ENCODE measurements at places on chromosomes 12 and 14.

- DNase-seq, result no peak
Measured at GRCh38 chr14:34203251-34203722, 252.4 kb upstream of the EGLN3 start.

DNA sequence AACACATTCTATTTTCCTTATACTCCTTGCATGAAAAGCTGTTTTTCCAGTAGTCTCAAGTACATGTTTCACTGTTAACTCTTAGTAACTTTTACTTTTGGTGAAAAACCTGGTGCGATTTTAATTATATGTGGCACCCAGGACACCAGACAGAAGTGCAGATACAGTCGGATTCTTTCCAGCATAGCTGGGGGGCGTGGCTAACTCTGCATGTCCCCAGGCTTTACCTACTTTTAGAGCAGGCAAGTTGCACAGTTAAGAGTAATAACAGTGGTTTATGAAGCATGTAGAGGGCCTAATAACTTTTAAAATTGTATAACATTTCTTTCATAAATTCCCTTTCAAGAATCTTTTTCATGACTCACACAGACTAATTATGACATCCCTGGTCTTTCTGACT is 70.7 kb downstream of the HSD17B6 start:
- DNase-seq, result no peak

DNA sequence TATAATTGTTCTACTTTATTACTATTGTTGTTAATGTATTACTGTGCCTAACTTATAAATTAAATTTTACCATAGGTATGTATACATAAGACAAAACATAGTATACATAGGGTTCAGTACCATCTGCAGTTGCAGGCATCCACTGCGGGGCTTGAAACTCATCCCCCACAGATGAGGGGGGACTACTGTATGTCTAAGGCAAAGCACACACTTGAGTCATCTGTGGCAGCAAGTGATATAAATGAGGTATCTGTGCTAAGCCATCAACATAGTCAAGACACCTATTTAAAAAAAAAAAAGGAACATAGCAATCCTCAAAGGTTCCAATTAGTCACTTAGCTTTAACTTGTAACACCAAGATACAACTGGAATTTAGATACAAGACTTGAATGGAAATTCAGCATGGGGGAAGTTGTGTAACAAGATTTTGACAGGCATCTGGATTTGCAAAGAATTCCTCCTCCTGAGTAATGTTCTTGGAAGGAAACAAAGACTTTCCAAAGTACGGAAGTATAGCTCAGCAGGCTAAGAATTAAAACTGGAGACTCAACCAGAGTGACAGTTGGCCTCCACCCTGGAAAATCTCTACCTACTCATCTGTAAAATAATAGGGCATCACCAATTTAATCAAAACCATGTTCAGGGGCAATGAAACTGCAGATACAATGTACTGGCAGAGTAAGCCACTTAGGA is 14.9 kb downstream of the DCAF5 start:
- DNase-seq, result no peak

- no peak for DNase-seq
Measured at GRCh38 chr12:622416-622815, 40.8 kb downstream of the NINJ2 start.

DNA sequence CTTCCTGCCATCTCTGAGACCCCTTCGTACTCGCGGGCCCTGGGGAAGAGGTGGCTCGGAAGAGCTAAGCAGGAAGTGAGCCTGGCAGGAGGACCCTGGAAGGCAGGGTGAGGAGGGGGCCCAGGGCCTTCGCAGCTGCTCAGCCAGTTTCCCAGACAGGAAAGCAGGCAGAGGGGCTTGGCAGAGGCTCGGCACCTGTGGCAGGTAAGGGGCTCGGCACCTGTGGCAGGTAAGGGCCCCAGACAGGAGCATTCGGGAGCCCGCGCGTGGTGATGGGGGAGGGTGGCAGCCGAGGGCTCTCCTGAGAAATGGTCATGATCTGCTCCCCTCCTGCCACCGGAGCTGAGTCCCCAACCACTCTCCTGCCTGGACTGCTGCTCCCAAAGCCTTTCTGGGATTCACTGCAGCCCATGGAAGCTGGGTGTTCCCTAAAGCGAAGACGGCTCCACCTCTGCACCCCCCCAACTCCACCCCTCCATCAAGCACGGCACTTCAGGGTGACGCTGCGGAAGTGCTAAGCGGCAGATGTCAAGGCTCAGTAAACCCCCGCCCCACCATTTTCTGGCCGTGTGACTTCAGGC is 63.2 kb downstream of the PRIMA1 start:
- no peak for DNase-seq

GRCh38 chr14:66119606-66120231 is 366.5 kb upstream of the CCDC196 start:
- DNase-seq, result no peak

GRCh38 chr14:51774209-51774608 is 86.2 kb upstream of the GNG2 start:
- DNase-seq, result no peak

- DNase-seq, result no peak
Measured at GRCh38 chr12:112466011-112466422, 47.3 kb downstream of the PTPN11 start.

DNA sequence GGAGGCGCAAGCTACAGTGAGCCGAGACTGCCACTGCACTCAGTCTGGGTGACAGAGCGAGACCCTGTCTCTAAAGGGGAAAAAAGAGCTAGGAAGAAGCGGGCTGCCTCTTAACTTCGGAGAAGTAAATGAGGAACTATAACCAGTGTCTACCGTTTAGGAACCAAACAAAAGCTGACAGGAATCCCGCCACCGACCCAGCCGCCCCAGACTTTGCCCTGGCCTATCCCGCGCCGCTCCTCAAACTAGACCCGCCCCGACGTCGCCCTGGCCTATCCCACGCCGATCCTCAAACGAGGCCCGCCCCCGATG is 568 bp upstream of the SIVA1 start:
- DNase-seq, result no peak

- DNase-seq, result no peak
Measured at GRCh38 chr14:74535756-74536325, 42.3 kb downstream of the ISCA2 start.

- no peak for DNase-seq
Measured at GRCh38 chr14:76948213-76948947, 80.1 kb downstream of the IRF2BPL start.

DNA sequence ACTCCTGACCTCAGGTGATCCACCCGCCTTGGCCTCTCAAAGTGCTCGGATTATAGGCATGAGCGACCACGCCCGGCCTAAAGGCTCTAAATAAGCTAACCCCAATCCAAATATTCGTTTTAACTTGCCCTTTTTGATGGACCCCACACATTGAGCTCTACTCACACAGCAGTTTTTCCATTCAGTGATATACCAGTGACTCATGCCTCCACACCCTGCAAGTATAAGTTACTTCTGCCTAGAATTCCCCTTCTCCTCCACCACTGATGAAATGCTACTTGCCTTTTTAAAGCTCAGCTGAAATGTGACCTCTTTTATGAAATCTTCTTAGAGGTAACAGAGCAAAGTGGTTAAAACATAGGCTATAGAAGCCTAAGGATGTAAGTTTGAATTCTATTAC is 68.8 kb downstream of the EXOC5 start:
- no peak for DNase-seq

DNA sequence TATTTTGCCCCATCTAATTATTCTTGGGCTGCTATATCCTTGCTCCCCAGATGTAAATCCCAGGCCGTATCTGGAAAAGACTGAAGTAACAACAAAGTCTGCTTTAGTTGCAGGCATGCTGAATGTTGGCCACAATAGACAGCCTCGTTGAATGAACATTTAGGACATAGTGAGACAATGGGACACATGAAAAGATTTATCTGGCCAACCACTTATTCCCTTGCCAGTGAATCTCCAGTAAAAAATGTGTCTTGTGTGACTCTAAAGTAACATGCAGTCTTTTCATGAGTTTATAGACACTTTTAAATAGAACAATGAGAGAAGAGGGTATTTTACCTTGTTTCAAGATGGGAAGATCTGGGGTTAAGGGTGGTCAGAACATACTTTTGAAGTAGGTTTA is 60.2 kb upstream of the STXBP6 start:
- DNase-seq, result no peak

DNA sequence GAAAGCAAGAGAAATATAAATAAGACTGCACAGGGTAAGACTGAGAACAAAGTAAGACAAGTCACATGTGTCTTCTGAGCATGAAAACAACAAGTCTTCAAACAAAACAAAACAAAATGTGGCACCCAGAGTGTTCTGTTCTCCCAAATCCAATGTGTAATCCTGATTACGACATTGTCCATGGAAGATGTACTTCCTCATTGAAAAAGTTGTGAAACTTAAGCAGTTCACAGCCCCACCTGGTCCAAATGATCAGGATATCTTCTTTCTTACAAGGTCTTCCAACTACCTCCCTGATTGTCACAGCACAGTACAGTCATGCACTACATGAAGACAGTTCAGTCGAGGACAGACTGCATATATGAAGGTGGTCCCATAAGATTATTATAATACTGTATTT is 23.3 kb upstream of the NEK9 start:
- DNase-seq, result no peak

GRCh38 chr14:26966908-26967307 is 369.1 kb upstream of the NOVA1 start:
- DNase-seq, result no peak

DNA sequence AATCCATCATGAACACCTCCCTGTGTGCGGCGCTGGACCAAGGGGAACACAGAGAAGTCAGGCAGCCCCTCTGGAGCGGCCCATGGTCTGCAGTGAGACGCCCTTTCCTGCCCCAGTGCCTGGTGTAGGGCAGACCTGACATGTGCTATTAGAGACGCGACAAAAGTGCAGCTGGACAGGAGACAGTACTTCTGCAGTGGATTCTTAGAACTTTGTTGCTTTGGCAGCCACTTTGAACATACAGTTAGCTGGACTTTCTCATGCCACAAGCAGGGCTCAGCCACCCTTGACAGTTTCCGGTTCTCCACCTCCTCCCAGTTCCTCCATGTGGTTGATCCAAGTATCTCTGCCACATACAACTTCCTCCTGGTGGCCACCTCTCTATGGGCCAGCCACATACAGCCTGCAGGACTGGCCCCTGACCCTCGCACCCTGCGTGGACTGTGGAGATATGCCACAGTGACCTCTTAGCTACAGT is 45.9 kb downstream of the LGMN start:
- no peak for DNase-seq

DNA sequence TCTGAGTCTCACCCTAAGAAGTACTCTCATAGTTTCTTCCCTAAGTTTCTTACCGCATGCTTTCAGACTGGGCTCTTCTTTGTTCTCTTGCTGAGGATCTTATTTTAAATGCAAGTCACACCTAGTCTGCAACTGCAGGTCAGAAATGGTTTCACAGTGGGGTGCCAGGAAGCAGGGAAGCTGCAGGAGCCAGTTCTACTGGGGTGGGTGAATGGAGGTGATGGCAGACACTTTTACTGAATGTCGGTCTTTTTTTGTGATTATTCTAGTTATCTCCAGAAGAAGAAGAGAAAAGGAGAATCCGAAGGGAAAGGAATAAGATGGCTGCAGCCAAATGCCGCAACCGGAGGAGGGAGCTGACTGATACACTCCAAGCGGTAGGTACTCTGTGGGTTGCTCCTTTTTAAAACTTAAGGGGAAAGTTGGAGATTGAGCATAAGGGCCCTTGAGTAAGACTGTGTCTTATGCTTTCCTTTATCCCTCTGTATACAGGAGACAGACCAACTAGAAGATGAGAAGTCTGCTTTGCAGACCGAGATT is 1.7 kb downstream of the FOS start:
- DNase-seq, result no peak

DNA sequence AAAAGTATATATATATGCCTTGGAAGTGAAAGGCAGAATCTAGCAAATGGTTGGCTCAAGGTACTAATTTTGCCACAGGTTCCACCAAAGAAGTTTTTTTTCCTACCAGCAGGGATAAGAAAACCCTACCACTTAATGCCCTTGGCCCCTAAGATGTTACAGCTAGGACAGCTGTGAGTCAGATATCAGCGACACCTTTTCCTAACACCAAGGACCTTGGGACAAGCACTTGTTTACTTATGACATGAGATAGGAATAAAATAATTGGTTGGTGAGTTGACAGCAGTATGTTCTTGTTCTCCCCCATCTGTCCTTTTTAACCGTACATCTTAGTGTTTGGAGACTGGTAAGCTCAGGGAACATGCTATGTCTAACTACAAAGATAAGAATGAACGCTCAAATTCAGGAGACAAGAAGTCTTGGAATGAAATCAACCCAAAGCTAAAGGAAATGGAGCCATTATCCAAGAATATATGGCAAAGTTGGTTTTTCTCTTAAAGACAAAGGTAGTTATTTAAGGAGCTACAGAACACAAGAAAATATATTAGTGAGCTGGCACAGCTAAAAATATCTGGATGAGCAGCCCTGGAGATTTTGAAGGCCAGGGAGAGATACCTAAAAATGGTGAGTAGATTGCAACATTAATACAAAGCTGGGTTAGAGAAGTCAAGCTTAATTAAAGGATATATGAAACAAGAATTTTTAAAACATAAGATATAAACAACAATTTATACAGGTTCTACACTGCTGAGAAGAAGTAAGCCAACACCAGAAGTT is 126.8 kb downstream of the TMTC1 start:
- no peak for DNase-seq

- no peak for DNase-seq
Measured at GRCh38 chr12:117408161-117408791, 46.9 kb upstream of the NOS1 start.

DNA sequence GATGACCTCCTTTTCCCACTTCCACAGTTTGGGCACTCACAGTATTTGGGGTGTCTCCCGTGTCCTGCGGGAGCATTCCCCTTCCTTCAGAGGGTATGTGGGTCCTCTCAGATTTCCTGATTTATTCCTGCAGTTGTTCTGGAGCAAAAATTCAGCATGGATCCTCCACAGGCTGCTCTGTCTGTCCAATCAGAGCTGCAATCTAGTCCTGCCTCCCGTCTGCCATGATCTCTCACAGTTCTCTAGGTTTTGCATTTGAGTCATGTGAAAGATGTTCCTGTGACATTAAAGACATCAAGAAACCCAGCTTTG is 435.9 kb downstream of the TMTC2 start:
- no peak for DNase-seq

- no peak for DNase-seq
Measured at GRCh38 chr12:21971344-21971743, 30.1 kb upstream of the ABCC9 start.

- peak; percentile 40 for DNase-seq
Measured at GRCh38 chr14:64636208-64636979, 67.8 kb upstream of the PLEKHG3 start.

GRCh38 chr12:117580718-117581062 is 219.3 kb upstream of the NOS1 start:
- DNase-seq, result no peak

- DNase-seq, result no peak
Measured at GRCh38 chr14:39264558-39264957, 30.8 kb downstream of the MIA2 start.

- DNase-seq, result no peak
Measured at GRCh38 chr12:124293286-124294003, 1.4 kb upstream of the RFLNA start.

GRCh38 chr14:51581017-51581881 is 70.5 kb upstream of the FRMD6 start:
- DNase-seq, result no peak

GRCh38 chr12:95848575-95849388 is 10.0 kb upstream of the SNRPF start:
- DNase-seq, result no peak
